ENCODE measurements at places on chromosomes 5 and 9.

GRCh38 chr5:120258123-120258522, 206.0 kb upstream of the PRR16 start:
- no peak for DNase-seq

- DNase-seq, result no peak
Measured at GRCh38 chr9:105329719-105330062, 85.2 kb downstream of the SLC44A1 start.

DNA sequence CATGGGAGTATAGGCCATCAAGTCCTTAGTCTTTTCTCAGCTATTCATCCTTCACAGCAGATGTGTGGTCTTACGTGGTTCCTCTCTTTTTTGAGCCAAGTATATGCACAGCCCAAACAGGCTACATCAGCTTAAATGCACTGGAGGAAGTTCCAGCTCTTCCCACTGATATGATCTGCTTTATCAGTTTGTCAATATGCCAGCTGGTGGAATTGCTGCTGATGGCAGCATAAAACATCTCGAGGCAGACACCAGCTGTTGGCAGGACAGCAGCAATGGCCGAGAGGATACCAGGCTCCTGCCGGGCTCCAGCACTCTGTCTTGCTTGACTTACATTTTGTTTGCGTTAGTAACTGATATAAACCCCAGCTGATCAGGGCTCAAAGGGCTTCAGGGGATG, 143.4 kb downstream of the TENT4A start:
- no peak for DNase-seq

- DNase-seq, result no peak
Measured at GRCh38 chr5:68729678-68730077, 364.1 kb upstream of the SLC30A5 start.

All from mammary epithelial cell (primary cell).